Stimulated activated CD8-positive, alpha-beta memory T cell treated with anti-CD3 and anti-CD28 coated beads, Interleukin-4, amount 100 ng/mL, for 4 hours (primary cell): ENCODE measurements at places on chromosomes 13 and 19.

DNA sequence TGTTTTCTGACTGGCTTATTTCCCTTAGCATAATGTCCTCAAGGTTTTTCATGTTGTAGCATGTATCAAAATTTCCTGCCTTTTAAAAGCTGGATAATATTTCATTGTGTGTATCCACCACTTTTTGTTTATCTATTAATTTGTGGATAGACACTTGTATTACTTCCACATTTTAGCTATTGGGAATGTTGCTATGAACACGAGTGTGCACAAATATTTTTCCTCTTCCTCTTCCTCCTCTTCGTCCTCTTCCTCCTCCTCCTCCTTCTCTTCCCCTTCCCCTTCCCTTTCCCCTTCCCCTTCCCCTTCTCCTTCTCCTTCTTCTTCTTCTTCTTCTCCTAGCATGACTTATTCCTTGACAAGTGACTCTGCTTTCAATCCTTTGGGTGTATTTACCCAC is 51.2 kb upstream of the KL start:
- DNase-seq: no peak

DNA sequence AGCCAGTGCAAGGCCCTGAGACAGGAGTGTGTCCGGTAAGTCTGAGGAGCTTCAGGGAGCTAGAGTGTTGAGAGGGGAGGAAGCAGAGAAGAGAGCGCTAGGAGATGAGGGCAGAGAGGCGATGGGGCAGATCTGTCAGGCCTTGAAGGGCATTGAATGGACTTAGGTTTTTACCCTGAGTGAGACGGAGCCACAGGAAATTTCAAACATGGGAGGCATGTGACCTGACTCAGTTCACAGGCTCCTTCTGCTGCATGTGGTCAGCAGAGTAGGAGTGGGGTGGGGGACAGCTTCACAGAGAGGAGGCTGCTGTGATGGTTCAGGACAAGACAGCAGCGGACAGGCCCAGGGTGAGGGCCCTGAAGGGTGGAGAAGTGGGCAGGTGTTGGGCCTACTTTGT is 2.5 kb upstream of the FAM98C start:
- DNase-seq: no peak

- peak; percentile 19 for DNase-seq
Observed at GRCh38 chr19:44988896-44989556, 12.2 kb upstream of the RELB start.

DNA sequence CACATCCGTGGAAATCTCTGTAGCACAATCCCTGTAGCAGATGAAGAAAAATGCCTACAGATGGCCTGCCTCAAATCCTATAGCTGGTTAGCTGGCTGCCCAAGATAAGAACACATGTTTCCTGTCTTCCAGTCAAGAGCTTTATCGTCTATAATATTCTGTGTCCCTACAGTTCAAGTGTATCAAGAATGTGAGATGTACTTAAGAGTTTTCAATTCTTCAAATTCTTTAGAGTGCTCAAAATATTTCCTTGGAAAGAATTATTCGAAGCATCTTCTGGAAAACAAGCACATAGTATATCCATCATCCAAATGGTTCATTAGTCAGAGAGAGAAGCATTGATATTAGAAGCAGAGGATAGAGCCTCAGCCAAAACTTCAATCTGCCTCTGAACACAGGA is 239.8 kb downstream of the COG6 start:
- no peak for DNase-seq
